ENCODE measurements at places on chromosomes 1 and 21. TPM values are rescaled to one million over a fixed set of nuclear protein-coding genes. Genes with fewer than 3 reads are reported as not detected.

GRCh38 chr1:43995984-43996732 lies 4.8 kb downstream of the CCDC24 start:
- peaks cover 8% of the 10 kb centered on the region for H3K4me1 ChIP-seq
- H3K4me3 ChIP-seq: no peak overlapping the region

DNA sequence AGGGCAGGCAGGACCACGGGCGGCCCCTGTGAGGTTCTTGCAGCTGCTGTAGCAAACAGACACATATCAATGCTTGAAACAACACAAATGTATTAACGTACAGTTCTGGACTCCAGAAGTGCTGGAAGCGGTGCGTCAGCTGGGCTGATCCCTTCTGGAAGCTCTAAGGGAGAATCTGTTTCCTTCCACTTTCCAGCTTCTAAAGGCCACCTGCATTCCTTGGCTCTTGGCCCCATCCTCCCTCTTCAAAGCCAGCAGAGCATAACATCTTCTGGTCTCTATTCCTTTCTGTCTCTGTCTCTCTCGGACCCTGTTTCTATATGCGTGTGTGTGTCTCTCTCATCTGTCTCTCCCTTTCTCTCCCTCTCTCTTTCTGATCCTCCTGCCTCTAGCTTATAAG lies 102.3 kb downstream of the SPSB1 start:
- DNase-seq: no peak
- H3K27ac ChIP-seq: no peak overlapping the region
- H3K27me3 ChIP-seq: no peaks in the 10 kb centered on the region
- H3K4me3 ChIP-seq: no peak overlapping the region

Gene ENAH
- total RNA-seq: 0.53 TPM

Gene CFHR5
- not detected for total RNA-seq

Measured in CD8-positive, alpha-beta memory T cell (primary cell).